ENCODE measurements at places on chromosomes 7 and 10.

DNA sequence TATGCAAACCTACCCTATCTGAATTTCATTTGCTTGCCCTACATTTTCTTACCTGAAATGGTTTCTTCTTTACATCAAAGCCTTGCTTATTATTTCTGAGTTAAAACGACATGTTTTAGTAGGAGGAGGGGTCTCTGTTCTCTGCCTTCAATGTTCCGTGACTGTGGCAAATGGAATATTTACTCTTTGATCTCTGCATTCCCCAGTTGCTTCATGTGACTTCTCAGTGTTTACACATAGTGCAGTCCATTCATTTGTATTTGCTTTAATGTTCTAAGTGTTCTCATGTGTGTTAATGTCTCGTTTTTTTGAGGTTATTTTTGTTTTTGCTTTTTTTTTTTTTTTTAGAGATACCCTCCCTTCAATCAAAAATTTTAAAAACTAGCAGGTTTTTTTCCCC is 75.8 kb downstream of the GNAI1 start:
- DNase-seq, result no peak

- DNase-seq, result peak; percentile 11
These were observed 21.0 kb upstream of the EIF5AL1 start for GRCh38 chr10:79491143-79491835.

GRCh38 chr10:52786098-52786497 is 13.5 kb upstream of the MBL2 start:
- DNase-seq, result no peak

DNA sequence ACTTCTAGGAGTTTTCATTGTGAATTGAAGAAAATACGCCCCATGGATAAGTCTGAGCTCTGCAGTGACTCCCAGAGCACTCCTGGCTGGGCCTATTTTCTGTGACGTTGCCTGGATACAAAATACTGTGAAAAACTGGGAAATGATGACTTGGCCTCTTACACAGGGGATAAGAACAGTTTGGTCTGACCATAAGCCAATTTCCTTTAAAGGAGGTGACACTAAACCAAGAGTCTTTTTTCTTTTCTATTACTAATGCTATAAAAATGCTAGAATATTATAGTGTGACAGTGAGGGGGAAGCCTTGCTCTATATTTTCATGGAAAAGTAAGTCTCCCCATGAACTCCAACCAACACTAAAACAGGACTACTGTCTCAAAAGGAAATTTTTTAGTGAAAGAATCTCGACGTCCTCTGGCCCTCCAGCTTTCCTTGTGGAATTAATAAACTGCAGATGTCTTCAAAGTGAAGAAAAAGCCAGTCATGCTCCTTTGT is 45.5 kb downstream of the MYOF start:
- peak; percentile 14 for DNase-seq
